Caki2 (cell line): ENCODE measurements at places on chromosomes 6 and 20. TPM values are rescaled to one million over a fixed set of nuclear protein-coding genes. Genes with fewer than 3 reads are reported as not detected.

- DNase-seq = no peak
Observed at GRCh38 chr20:47236639-47236900, 119.9 kb downstream of the ZMYND8 start.

GRCh38 chr20:5887386-5887785 lies 62.9 kb downstream of the TRMT6 start:
- DNase-seq = no peak

DNA sequence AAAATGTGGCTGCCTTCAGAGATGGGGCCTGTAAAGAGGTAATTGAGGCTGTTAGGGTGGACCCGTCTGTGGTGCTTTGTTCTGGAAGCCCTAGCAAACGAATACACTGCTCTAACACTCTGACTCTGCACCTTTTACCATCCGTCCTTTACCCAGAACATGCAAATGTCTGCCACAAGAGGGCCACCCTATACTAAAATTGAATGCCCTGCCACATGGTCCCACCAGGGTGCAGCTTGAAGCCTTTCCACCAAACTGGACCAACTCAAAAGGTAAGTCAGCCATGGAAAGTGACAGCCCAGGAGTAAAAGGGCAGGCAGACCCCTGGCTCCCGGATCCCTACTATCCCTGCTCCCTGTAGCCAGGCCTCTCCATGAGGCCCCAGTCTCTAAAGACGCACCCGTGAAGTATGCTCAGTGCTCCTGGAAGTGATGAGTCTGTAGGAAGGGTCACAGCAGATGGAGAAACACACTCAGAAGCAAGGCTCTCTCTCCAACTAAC lies 5.8 kb upstream of the BFSP1 start:
- DNase-seq = peak; percentile 87

- DNase-seq = no peak
Observed at GRCh38 chr6:147922799-147923198, 414.3 kb downstream of the SAMD5 start.

DNA sequence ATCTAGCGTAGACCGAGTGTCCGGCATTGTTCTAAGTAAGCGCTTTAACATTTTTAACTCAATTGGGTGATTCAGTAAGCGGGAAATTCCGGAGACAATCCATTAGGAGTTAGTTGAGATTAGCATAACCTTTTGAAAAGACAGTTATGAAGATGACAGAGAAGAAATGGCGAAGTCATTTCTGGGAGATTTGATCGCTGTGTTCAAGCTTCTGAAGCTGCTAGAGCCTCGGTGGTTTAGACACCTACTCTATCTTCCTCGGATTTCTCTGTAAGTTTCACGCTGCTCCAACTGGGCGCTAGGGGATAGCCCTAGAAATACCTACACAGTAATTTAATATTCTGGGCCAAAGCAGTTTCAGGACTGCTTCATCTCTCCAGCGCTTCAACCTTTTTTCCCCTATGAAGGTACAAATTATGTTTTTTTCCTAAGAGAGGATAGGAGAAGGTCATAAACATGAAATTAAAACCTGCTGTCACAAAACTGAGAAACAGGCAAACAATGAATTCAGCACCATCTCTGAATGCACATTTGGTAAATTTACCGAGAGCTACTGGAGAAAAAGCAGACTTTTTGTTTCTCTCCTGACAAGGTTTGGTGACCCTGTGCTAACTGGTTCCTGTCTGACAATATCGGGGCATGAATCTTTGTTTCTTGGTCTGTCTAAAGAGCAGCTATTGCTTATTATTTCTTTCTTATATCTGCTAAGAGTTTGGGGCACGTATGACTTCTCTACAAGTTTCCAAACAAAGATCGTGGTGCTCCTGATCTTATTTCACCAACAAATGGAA lies 22.4 kb downstream of the ZNF311 start:
- peak; percentile 79 for DNase-seq

DNA sequence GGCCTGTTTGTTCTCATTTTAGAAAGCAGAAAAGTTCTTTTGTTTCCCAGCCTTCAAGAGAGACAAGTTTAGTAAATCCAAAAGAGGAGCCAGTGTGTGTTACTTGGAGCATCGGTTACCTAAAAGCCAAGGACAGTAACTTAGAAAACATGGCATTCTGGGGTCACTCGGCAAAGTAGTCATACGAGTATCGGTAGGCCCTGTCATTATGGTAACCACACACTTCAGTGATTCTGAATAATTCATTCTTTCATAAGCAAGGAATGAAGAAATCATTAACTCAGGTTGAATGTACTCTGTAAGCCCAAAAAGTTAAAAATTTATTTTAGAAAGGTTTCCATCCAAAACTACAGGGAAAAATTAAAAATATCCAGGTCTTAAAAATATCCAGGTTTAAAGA lies 34.0 kb downstream of the CNKSR3 start:
- peak; percentile 70 for DNase-seq

DNA sequence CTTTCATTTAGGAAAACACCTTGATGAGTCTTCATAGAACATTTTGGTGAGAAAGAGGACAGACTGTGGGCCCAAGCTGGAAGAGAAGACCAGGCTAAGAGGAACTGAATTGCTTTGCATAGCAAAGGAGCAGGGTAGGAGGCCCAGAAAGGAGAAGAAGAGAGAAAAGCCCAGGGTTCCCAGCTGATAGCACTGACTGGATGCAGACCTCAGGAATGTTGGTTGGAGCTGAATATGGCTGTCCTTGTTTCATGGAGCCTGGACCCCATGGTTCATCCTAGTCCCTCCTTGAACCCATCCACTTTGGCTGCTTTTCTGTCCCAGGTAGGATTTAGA lies 18.0 kb upstream of the ZFAND3 start:
- no peak for DNase-seq

DNA sequence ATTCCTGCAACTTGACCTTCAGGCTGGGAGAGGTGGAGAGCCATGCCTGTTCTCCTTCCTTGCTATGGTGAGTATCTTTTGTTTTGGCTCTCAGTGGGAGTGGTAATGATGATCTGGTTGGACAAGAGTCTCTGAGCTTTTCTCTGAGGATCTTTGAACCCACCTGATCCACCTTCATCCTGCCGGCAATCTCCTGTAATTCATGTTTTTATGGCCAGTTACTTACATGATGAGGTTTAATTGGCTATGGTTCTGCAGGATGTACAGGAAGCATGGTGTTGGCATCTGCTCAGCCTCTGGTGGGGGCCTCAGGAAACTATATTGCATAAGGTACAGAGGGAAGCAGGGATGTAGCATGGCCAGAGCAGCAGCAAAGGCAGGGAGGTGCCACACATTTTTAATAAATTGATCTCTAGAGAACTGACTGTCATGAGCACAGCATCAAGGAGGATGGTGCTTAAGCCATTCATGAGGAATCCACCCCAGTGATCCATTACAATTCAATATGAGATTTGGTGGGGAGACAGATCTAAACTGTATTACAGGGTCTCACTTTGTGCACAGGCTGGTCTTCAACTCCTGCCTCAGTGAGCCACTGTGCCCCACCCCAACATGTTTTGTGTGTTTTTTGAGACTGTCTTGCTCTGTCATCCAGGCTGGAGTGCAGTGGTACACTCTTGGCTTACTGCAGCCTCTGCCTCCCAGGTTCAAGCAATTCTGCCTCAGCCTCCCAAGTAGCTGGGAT lies 10.0 kb downstream of the HSPA1B start:
- no peak for DNase-seq

DNA sequence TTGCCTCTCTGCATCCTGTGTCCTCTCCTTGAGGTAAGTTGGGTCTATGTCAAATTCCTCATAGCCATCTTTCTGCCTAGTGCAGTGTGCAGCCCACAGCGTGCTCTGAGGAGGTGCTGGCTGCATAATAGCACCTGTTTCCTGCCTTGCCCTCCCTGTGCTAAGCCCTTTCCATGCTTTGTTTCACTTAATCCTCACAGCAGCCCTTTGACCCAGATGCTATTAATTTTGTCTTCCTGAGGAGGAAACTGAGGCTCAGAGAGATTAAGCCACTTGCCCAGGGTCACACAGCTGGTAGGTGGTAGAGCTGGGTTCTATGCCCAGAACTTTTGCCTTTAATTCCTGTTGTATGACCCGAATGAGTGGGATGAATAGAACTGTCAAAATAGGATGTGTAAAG lies 13.5 kb downstream of the FAM83D start:
- DNase-seq = no peak

DNA sequence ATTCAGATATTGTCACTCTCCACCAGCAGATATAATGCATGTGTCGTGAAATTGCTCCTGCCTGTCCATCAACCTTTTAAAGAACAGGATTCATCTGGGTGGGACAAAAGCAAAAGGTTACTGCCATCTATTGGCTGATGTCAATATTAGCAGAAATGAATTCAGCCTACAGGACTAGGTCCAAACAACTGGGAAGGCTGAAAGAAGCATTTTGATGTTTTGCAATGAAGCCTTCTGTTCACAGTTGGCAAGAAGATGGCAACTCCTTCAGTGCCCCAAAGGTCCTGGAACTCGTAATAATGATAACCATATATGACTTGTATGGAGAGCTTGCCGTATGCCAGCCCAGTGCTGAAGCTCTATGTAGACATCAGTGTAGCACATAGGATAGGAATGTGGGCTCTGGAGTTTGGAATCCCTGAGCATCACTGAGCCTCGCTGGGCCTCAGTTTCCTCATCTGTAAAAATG lies 7.5 kb downstream of the BCAS1 start:
- DNase-seq = peak; percentile 59

- DNase-seq = peak; percentile 49
Observed at GRCh38 chr20:63955281-63955826, 862 bp downstream of the UCKL1 start.

Gene RSPH4A
- not detected in 2 replicates for total RNA-seq

Gene TRIM15
- not detected in 2 replicates for total RNA-seq

Gene LINC00237
- not detected in 2 replicates for total RNA-seq

Gene CAP2
- total RNA-seq = 16.5 and 18.4 TPM in 2 replicates

Gene IL17F
- not detected in 2 replicates for total RNA-seq

Gene REM1
- not detected in 2 replicates for total RNA-seq
